ENCODE measurements at places on chromosomes 7 and 10.

DNA sequence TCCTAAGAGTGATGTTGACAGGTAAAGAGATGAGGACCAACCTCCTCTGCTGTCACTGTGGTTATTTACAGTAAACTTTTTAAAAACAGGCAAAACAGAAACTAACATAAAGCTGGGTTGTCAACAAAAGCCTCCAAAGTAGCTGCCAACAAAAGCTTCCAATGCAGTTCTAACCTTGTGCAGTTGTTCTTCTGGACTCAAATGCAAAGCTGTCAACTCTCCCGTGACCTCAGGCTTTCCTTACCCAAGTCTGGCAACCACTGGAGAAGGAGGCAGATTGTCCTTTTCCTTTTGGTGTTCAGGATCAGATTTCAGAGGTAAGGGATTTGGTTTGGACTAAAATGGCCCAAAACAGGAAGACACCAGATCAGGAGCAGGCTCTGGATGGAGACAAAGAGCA lies 63.1 kb downstream of the DLG5 start:
- no peak for DNase-seq

DNA sequence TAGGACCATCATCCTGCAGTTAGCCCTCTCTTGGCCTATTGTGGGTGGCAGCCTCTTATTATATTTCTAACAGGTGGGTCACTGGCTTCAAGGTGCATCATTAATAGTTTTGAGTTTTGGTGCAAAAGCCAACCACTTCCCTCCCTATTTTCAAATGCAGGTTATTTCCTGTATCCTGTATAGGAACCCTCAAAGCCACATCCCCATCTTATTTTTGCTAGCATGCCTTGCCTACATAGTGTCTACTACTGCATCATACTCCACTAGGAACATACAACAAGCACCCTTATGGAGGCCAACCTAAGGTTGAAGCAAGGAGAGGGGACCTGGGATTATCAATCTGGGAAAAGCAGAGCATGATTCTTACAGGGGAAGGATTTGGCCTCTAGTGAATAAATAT lies 264.4 kb downstream of the BBS9 start:
- no peak for DNase-seq

- no peak for DNase-seq
Measured at GRCh38 chr7:64946772-64947171, 43.7 kb downstream of the ZNF273 start.

GRCh38 chr10:88236121-88236743 lies 346.9 kb downstream of the RNLS start:
- DNase-seq = no peak

- DNase-seq = no peak
Measured at GRCh38 chr10:21515361-21516241, 9.9 kb downstream of the SKIDA1 start.

- DNase-seq = no peak
Measured at GRCh38 chr7:140281255-140281654, 104.5 kb upstream of the KDM7A start.

DNA sequence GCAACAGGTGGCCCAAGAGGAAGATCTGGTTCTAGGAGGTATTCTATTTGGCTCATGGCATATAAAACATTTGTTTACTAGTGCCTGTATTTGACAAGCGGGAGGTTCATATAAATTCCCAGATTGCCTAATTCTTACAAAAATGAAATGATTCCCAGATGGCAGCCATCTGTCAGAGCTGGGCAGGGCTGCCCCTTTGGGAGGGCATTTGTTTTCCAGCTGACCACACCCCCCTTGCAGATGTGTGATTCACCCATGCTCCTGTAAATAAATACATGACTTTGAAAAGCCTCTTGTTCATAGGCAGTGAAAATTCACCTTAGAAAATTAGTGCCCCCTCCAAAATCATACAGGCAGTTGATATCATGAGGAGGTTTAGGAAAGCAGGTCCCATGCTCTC lies 8.6 kb downstream of the VWC2 start:
- DNase-seq = no peak

DNA sequence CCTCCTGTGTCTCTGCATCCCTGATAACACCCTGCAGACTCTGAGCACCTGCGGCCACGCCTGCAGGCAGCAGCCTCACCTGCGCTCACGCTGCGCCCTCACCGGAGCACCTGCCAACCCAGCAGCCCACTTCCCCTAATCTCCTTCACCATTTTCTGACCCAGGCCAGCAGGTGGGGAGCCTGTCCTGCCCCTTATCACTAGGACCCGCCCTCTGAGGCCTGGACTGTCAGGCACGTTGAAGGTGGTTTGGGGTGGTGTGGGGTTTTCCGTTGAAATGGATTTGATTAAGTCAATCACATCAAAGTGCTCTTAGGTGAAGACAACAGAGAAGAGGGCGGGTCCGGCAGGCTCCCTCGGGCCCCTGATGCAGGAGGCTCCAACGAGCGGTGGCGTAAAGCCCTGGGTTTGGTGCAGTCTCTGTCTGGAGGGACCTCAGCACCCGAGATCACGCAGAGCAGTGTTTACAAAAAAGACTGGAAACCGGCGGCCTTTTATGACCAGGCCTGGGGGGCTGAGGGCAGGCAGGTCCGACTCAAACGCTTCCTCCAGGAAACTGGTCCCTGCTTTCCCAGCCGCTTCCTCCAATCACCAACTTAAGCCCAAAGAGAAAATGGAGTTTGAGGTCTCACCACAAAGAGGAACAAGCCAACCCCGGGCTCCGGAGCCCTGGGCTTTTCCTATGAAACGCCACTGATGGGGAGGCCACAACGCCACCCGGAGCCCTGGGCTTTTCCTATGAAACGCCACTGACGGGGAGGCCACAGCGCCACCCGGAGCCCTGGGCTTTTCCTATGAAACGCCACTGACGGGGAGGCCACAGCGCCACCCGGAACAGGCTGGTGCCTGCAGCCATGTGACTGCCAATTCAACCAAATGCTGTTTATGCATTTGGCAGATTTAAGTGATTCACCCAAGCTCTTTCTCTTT lies 45.5 kb downstream of the DPYSL4 start:
- DNase-seq = peak; percentile 8

DNA sequence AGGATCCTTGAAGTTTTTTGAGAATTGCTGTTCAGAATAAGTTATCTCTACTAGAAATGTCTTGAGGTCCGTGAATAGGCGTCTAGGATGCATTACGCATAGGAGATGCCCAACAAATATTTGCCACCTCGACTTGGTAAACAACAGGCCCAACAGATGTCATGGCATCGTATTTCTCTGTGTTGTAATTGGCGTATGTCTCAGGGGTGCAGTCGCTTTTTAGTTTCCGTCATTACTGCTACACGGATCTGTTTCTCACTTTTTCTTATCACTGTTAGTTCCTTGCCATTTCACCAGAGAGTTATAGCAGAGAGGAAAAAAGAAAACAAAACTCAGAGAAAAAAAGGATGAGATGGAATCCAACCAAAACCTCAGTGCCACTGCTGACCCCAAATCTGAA lies 73.0 kb upstream of the SFMBT2 start:
- DNase-seq = no peak

- no peak for DNase-seq
Measured at GRCh38 chr10:133254421-133255120, 16.9 kb downstream of the VENTX start.

- DNase-seq = no peak
Measured at GRCh38 chr10:14889318-14889717, 10.7 kb downstream of the SUV39H2 start.

GRCh38 chr7:84953234-84953633 lies 233.6 kb downstream of the SEMA3D start:
- no peak for DNase-seq

DNA sequence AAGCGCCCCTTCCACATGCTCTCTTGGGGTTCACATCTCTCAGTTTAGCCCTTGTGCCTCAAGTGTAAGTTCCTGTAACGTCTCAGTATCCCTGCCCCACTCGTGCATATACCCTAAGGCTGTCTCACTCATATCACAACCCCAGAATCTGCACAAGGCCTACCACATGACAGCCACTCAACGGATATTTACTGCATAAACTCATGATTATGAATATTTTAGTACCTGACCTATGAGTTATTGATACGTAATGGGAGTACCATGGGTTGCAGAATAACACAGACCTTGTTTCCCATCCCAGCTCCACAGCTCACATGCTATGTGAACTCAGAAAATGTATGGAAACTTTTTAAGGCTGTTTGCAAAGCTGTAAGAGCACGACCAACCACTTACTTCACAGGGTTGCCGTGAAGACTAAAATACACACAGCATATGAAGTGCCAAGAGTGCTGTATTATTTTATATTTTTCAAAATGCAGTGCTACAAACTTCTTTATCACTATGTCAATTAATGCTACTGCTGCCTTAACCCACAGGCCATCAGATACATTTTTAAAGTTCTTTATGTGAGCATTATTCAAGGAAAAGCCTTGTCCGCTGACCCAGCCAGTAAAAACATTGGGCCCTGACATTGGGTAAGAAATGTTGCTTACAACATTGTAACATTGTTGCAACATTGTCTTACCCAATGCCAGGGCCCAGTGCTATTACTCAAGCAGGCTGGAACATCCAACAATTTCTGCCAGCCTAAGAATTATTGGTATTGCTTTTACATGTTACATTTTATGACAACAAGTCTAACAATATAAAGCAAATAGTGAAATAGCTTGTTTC lies 97.2 kb downstream of the JAZF1 start:
- DNase-seq = no peak

All from activated CD4-positive, alpha-beta T cell treated with anti-CD3 and anti-CD28 coated beads, Interleukin-2, Interleukin-4, amounts not matched to agents 100 ng/mL and 50 ng/mL, durations not matched to agents 16 hours and 8 hours (primary cell).